ENCODE measurements at places on chromosomes 3 and 15.

DNA sequence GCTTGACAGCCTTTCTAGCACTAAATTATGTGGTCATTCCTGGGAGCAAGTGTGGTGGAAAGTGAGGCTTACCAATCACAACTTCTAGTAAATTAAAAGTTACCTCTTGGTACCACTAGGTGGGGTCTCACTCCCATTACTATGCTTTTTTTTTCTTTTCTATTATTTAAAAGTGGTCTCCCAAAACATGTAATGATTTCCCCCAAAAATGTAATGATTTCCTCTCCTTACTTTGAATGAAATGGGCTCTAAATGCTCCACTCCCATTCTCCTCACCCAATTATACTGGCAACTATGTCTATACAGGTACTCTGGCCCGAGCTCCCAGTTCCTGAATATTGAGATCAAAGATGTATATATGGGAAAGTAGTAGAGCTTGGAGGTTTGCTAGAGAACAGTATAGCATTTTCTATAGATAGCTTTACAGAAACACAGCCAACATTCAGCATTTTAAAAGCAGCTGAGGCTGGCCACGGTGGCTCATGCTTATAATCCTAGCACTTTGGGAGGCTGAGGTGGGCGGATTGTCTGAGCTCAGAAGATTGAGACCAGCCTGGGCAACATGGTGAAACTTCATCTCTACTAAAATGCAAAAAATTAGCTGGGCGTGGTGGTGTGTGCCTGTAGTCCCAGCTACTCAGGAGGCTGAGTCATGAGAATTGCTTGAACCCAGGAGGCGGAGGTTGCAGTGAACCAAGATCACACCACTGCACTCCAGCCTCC lies 70.9 kb downstream of the DCUN1D1 start:
- peak; percentile 14 for DNase-seq

GRCh38 chr3:101838691-101839090 lies 10.6 kb upstream of the NFKBIZ start:
- DNase-seq, result no peak

DNA sequence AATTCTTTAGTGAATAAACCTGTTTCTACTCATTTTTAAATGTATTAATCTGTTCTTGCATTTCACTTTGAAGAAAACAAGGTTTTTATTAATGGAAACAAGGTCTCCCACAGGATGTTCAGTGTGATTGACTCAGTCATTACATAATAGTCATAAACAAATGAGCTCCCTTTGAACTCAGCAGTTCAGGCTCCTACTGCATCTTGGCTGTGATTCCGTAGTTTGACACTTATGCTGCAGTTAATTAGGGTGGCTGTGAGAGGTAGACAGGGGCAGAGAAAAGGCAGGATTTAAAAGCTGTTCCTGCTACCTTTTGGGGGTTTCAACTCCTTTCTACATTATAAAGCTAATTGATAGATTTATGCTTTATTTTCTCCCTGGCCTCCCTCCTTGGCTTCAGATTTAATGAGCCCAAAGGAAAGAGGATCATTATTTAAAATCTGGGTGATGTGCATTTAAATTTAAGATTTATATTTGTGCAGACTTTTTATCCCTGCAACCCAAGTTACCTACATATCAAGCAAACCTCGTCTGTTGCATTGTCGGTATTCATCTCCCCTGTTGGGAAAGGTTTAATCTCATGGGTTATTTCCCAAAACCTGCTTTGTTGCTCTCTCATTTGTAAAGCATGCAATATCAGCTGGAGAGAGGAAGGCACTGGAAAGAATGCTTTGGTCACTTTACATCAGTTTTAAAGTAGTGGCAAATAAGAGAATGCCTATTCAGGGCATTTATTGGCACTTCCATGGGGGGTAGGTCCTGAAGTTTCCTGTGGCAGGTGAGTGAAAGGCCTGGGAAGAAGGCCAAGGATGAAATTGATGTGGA lies 345.0 kb upstream of the NR2E3 start:
- no peak for DNase-seq

DNA sequence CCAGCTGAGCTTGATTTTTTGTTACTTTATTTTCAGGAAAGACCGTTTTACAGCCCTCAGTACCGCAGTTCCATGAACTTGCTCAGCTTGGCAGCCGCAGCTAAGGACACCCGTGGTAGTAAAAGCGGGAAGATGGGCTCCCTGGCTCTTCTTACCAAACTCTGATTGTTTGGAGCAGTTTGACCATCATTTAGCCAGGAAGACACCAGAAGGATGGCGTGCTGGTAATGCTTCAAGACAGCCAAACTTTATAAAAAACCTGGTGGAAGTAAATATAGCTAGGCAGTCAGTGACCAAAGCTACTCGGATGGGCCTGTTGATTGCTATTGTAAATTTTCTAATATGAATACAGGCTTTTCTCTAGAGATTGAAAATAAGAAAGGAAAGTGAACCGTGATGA lies 28.9 kb downstream of the POLR2M start:
- no peak for DNase-seq

GRCh38 chr15:57375827-57376695 lies at the start of gene CGNL1:
Gene CGNL1 (plus strand): TSS chr15:57376505. CDS start chr15:57438000, 61,495 bp downstream.
- no peak for DNase-seq

DNA sequence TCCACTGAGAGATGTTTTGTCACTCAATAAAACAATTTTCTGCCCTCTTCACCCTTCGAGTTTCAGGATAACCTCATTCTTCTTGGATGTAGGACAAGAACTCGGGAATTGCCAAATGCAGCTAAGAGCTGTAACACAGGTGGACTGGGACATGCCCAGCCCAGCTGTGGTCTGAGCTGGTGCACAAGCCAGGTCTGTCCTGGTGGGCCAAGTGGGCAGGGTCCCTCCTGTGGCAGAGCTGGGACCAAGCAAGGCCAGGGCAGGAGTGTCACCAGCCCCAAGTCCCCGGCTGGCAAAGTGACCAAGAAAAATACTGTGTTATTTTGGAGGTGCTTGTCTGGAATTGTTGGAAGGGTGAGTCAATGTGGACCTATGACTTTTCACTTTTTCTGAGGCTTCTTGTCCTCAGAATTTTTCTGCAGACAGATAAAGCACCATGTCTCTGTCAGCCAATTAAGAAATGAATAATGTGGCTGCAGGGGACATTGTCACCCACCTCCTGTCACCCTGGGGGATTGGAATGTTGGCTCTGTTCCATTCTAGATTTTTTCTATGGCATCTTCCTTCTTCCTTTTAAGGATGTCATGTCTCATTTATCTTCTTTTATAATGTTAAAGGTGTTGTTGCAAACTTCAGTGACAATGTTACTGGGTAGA lies 645.2 kb upstream of the EPHA6 start:
- DNase-seq, result no peak

DNA sequence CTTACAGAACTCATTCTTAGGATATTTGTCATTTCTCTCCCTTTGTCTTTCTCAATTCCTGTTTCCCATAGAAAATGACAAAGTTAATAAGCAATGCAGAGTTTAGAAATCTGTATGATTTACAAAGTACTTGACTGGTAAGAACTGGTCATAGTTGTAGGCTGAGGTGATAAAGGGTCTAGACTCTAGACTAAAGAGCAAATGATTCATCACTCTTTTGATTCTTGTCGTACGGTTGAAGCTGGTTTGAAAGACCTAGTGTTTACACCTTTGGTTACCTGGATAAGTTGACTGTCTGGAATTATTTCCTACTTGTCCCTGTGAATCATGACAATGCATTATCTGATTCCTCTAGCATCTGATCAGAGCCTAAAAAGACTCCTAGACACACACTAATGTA lies 58.9 kb upstream of the TP63 start:
- DNase-seq, result no peak

- DNase-seq, result no peak
Observed at GRCh38 chr3:186665625-186666188, at the start of gene HRG. Gene HRG (plus strand): TSS chr3:186666014. CDS start chr3:186666032, 18 bp downstream.

DNA sequence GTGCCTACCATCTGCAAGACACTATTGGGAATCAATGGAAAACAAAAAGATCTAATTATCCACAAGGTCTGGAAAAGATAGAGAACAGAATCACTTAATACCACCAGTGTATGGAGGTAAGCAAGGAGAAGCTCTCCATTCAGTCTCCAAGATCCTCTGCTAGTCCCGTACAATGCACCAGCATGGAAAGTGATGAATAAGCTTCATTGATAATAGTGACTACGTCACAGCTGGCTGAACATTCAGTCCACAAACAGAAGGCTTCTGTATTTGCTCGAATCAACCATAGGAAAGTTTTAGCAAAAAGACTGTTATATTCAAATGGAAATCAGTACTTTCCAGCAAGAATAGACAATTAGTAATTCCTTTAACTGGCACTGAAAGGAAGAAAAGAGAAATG lies 42.9 kb downstream of the IGSF11 start:
- DNase-seq, result no peak

DNA sequence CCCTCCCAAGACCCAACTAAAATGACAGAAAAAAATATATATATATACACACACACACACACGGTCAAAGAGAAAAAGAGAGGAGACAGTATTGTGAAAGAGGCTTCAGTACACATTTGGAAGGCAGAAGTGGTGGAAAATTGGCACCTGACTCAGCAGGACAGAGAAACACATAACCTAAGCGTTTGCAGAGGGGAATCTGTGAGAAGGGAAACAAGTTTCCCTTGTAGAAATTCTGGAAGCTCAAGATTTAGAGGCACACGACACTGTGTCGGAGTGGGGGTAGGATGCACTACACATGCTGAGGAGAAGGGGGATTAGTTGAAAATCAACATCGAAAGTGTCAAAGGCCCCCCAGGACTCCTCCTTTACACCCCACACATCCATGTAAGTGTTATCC lies 53.1 kb downstream of the PAK2 start:
- no peak for DNase-seq

DNA sequence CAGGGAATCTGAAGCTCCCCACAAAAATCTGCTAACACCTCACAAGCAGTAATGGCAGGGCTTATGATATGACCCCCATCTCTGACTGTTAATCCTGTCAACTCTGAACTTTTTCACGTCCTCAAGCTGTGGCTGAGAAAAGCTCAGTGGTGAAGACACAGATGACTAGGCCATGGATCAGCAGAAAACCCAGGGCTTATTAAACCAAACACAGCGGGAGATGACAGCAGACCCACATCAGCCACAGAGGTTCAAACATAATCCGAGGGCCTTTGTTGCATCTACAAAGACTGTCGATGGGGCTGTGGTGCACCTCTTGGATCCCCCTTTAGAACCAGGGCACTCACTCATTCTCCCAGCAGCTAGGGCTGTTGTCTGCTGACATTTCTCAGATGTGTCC lies 50.4 kb downstream of the GLB1 start:
- no peak for DNase-seq

DNA sequence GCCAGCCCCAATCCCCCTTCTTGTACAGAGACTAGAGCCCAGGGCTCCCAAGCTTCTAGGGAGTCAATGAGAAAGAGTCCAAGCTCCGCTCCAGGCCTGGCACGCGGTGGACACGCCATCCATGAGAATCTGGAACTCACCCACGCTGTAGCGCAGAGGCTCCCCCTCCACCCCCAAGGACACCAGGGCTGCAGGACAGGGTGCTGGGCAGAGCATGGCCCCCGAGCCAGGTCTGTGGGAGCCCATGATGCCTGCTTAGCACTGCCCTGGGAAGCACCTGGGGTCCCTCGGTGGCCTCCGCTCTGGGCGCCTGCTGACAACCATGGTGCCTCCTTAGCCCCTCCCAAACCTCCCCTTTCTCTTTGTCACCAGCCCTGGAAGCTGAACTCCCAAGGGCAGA lies 28.5 kb downstream of the ACSBG1 start:
- no peak for DNase-seq

GRCh38 chr3:177726807-177727206 lies 529.5 kb upstream of the TBL1XR1 start:
- DNase-seq, result no peak

- no peak for DNase-seq
Observed at GRCh38 chr15:70486012-70486411, 277.3 kb downstream of the UACA start.

DNA sequence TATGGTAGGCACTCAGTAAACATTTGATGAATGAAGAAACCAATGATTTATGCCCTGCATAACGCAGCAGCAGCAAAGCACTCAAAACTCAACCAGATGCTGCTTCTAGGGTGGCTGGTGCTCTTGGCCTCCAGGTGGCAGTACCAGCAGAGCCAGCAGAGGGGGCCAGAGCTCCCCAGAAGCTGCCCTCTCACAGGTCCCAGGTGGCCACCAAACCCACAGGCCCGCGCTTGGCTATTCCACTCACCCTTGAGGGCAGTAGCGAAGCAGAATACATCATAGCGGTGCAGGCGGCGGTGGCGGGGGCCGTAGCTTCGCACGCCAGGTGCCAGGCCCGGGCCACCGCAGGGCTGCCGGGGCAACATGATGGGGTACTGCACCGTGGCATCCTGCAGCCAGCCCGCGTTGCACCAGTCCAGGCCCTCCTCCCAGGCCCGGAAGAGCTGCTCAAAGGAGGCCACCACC lies 16.6 kb downstream of the HAPLN3 start:
- peak; percentile 20 for DNase-seq

DNA sequence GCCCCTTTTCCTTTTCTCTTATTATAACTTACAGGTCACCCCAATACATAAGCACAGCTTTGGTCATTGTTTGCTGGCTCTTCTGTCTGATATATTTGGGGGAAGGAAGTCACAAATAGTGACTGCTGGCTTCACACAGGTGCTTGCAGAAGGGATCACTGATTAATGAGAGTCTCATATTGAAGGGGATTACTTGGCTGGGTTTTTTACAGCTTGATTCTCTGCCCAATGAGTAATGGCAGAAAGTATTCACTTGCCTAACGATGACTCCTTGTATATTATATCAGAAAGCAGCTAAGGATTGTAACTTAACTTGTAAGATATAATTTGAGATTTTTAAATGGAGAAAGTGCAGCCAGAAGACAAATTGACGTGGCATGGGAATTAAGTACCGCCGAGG lies 119.3 kb upstream of the PFN2 start:
- DNase-seq, result no peak

- no peak for DNase-seq
Observed at GRCh38 chr15:91862891-91863504, 9.5 kb downstream of the SLCO3A1 start.

Data from CD4-positive, alpha-beta T cell treated with Interleukin-12 subunit alpha and Interleukin-12 subunit beta, for 1 hour (primary cell).